Muscle of leg (tissue), 16 donors: ENCODE measurements at places on chromosomes 4 and X. TPM values are rescaled to one million over a fixed set of nuclear protein-coding genes. Genes with fewer than 3 reads are reported as not detected.

The ZXDA gene
- polyA plus RNA-seq: 3.3 TPM

The CLDN22 gene
- not detected for polyA plus RNA-seq

The ZCCHC4 gene
- 9.9 TPM for polyA plus RNA-seq

DNA sequence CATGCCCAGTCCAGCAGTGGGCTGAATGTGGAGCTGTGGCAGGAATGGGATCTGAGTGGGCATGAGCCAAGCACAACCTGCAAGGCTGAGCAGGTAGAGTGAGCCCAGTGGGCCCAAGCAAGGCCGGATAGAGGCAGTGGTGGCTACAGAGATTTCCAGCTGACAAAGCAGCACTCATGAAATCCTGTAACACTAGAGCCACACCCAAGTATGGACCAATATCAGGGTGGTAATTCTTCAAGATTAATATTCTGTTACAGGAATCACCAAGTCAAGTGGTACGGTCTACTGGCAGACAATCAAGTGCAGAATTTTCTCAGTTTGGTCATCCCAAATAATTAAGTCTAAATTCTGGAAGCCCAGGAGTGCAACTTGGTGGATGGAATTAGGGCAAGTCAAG lies 132.4 kb upstream of the ENPEP start:
- DNase-seq: no peak

- DNase-seq: no peak
Observed at GRCh38 chr4:155751569-155751968, 7.3 kb upstream of the GUCY1B1 start.

GRCh38 chr4:42638321-42638720 lies 18.6 kb downstream of the ATP8A1 start:
- DNase-seq: no peak

DNA sequence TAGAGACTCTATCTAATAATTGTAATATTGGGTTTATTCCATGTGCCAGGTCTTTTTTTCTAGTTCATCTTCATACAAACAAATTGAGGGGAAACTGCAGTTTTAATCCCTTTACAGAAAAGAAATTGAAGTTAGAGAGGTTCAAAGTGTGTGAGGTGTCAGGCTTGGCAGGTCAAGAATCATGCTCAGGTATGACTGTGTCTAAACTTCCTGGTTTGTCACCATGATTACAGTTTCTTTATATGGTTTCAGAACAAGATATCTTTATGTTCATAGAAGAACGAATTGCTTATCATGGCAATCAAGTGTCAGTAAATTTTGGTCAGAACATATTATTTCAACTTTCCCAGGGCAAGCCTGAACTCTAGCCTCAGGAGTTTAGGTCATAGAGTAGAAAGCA lies 460.4 kb downstream of the RAPGEF2 start:
- no peak for DNase-seq

DNA sequence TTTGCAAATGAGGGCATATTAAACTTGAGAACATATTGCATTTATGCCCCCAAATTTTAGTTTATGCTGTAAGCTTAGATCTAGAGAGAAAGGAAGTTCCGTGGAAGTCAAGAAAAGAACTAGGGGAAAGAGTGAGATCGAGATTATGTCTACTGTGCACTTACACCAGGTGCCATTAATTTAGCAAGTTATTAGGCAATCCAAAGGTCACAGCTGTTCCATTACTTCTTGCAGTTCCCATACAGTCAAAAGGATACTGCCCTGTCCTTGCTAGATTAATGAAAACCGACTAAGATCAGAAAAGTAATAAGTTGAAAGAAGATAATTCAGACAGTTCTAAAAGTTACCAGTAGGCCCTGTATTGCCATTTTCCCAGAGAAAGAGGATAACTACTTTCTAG lies 49.3 kb upstream of the SLC7A11 start:
- DNase-seq: no peak
